DND-41 (cell line): ENCODE measurements at places on chromosomes 4 and X.

- DNase-seq, result no peak
Observed at GRCh38 chr4:156413239-156414135, 459.8 kb upstream of the CTSO start.

GRCh38 chrX:20128670-20129069, 12.0 kb upstream of the MAP7D2 start:
- DNase-seq, result no peak

GRCh38 chr4:122476126-122476525, 19.6 kb upstream of the IL2 start:
- no peak for DNase-seq

- no peak for DNase-seq
Observed at GRCh38 chr4:183434264-183434663, 10.2 kb upstream of the CDKN2AIP start.

DNA sequence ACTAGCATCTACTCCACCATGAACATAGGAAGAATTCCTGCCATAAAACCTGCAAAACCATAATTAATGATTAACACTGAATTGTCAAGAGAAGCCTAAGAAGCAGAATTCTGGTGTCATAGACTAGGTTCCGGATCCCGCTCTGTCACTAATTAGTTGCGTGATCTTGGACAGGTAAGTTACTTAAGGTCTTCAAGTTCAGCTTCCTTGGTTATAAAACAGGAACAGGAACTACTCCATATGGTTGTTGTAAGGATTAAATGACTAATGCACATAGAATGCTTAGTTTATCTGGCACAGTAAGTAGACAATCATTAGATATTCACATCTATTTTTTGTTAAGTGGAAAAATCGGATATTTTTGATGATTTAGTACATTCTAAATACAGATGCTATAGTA, 14.3 kb downstream of the G3BP2 start:
- DNase-seq, result no peak

DNA sequence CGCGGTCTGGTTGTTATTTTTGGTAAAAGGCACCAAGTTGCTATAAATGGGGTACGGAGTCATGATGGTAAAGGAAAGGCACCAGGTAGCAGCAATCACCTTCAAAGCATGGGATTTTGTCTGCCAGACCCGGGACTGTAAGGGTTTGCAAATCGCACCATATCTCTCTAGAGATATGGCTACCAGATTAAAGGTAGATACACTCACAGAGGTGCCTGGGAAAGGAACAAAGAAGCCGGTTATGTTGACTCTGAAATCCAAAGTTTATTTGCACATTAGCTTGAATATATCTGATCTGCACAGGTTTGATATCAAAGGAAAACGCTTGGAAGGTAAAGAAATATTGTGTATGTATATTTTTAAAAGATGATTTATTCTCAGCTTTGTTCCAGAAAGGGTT, 4.6 kb downstream of the CCKAR start:
- DNase-seq, result no peak
